ENCODE measurements at places on chromosomes 2 and 18.

DNA sequence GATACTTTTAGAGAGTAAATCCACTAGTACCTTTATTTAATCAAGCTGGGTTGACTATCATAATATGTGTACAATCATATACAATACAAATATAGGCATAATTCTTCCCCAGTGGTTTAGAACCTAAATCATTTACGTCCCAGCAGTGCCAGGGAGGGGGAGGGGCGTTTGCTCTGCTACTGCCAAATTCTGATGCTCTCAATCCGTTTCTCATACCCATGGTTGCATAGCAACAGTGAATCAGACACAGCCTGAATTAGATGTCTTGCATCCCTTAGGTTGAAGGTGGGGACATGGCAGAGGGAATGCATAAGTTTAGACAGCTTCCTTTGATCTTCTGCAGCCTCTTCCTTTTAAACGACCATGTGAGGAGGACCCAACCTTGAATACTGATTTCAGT lies 135.4 kb downstream of the ABCA12 start:
- no peak for DNase-seq

GRCh38 chr18:76376225-76376624 lies 118.8 kb downstream of the ZNF516 start:
- DNase-seq: no peak

GRCh38 chr2:179224361-179224760 lies 40.3 kb downstream of the SESTD1 start:
- DNase-seq: no peak

DNA sequence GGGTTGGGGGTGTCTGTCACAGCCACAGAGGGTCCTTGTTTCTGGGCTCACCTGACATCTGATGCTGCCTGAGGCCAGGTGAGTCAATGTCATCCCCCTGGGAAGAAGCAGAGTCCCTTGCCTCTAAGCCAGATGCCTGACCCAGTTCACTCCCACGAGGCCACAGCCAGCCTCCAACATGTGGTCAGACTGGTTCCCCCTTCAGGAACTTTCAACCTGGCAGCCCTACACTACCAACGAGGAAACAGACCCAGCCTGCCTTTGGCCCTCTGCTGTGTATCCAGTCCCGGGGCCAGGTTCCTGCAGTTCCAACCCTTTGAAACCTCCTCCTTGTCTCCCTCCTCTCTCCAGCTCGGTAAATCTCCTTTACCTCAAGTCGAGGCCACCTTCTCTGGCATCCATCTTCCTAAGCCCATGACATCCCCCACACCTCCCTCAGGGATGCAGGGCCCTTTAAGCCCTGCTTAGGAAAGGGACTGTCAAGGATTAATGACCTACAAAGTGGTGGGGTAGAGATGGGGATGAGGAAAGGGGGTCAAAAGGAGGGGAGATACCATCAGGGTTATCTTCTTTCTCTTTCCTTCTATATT lies 49.2 kb upstream of the SMAD2 start:
- no peak for DNase-seq

GRCh38 chr2:18372641-18373040 lies 187.8 kb downstream of the RDH14 start:
- no peak for DNase-seq

Data from Jurkat, Clone E6-1 (cell line).